ENCODE measurements at places on chromosomes 4 and X.

DNA sequence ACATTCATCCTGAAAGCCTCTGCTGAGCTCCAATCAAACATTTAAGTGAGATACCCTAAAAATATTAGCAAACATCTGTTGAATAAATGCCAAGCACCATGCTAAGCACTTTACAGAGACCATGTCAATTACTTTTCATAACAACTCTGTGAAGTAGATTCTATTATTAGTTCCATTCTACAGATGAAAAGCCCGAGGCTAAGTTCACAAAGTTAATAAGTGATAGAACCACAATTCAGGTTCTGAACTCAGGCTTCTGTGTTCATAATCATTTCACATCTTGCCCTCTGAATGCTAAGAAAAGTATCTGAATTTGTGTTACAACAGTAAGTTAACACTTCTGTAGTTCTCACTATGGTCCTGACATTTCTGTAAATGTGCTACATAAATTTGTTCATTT is 27.4 kb downstream of the SEL1L3 start:
- no peak for DNase-seq

DNA sequence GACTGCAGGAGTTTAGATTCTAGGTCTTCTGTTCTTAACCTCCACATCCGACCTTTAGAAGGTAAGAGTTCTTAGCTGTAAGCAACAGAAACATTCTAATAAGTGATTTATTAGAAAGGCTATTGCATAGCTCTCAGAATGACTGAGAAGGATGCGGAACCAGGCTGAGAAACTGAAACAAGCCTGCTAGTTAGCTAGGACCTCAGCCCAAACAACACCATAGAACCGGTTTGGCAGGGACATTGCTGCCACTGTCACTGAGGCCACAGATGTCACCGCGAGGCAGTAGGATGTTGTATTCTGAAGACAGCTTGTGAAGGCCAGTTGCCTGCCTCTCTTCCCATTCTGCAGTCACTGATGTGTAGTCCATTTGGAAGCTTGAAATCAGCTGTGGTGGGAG is 160.0 kb upstream of the ARX start:
- no peak for DNase-seq

DNA sequence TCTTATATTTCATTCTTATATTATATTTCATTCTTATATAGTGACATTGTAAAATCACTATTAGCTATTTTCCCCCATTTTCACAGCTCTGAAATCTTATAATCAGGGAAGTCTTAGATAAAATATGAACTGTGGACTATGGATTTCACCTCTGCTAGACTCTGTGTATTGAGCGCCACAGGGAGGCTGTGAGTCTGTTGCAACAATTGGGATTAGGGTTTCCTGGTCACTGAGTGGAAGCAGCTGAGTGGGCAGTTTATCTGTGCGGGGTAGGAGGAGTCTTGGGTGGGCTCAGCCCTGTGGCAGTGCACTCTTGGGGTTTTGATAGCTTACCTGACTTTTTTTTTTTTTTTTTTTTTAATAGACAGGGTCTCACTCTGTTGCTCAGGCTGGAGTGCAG is 249.5 kb downstream of the PTTG2 start:
- DNase-seq, result no peak

DNA sequence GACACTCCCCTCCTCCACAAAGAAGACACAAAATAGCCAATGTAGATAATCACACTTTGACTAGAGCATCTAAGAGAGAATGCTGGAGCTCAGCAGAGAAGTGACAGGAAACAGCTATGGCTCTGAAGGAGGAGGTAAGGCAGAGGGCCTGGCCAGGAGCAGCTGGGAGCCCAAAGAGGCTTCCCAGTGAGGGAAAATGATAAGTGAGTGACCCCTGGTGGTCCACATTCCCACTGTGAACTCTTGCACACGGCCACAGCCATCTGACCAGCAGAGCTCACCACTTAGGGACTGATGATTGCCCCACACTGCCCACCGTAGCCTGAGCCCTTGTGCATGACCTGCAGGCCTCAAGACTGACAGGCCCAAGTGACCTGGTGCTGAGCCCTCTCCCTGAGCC is 162.7 kb upstream of the GALNTL6 start:
- DNase-seq, result no peak

- DNase-seq, result no peak
Observed at GRCh38 chr4:174401471-174402130, 117.9 kb downstream of the CEP44 start.

GRCh38 chrX:109739625-109740432 is 6.8 kb upstream of the ACSL4 start:
- no peak for DNase-seq

DNA sequence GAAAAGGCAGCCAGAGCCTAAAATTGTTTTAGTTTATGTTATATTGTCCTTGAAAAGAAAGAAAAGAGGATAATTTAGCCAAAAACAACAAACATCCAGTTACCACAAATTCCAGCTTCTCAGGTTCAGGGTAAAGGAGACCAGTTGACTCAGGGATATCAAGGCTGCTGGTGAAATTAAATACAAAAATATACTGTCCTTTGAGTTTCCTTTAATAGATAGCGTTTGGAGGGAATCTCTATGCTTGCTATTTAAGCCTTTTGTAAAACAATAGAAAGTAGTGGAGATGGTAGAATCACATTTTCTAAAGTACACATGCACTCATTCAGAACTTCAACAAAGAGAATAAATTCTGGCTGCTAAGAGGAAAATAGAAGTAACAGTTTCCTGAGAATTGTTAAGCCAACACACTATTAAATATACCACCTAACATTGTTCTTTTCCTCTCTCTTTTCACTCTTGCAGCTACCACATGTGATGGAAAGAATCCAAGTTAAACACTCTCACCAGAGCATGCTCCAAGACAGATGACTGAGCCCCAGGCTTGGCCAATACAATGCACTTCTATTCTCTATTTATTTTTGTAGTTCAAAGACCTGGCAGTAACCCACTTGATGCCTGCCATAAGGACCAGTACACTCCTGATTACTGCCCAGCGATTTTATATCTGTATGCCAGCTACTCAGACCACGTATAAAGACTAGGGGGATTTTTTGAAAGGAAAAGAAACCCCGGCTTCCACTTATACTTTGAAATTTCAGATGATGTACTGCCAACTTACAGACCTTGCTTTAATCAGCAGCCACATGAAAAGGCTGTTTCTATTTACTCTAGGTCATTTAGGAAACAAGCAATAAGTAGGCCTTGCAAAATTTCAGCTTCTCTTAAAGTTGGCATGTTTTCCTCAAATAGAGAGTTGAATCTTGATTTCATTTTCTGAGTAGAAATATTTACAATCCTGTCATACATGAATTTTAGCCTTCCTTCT is 756.9 kb downstream of the FAT4 start:
- DNase-seq, result no peak
